LHCN-M2 (cell line): ENCODE measurements at places on chromosomes 13 and 19.
A peak's percentile ranks its signal among the peaks of the same experiment; 100 is the strongest.

- peak; percentile 64 for DNase-seq
These were observed 15.4 kb upstream of the AP1M2 start for GRCh38 chr19:10602330-10603083.

GRCh38 chr13:46492946-46493345 lies 60.0 kb upstream of the LRCH1 start:
- DNase-seq: peak; percentile 55

- peak; percentile 74 for DNase-seq
These were observed 3.7 kb upstream of the CLPTM1 start for GRCh38 chr19:44951179-44952159.

DNA sequence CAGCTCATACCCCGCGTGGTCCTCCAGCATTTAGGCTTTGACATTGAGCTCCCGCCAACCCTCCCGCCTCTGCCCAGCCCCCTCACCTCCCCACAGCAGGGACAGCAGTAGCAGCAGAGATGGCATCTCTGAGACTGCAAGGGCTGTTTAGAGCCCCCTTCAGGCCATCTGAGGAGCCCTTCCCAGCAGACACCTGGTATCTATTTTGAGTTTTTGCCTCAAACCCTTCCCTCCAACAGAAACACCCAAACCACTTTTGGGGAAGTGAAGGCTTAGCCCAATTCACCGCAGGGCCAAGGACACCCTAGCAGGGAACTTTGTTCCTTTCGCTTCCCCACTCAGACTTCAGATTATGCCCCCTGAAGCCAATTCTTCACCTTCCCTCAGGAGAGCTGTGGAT lies 6.3 kb upstream of the ZNF175 start:
- no peak for DNase-seq

- no peak for DNase-seq
These were observed 977 bp upstream of the MAB21L1 start for GRCh38 chr13:35477386-35477946.

DNA sequence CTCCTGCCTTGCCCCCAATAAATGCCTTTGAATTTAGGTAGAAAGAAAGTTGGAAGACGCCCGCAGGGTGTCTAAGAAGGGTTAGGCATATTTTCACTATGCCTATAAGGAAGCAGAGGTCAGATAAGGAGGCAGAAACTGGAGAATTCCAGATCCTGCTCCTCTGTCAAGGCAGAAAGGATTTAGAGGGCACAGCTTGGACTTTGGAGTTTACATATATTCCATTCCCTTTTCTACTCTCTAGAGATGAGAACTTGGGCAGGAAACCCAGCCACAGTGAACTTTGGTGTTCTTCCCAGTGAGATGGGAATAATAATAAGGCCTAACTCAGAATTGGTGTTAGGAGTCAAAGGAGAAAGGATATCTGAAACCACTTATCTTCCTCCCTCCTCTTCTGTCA lies 37.4 kb downstream of the CCNE1 start:
- DNase-seq: no peak

DNA sequence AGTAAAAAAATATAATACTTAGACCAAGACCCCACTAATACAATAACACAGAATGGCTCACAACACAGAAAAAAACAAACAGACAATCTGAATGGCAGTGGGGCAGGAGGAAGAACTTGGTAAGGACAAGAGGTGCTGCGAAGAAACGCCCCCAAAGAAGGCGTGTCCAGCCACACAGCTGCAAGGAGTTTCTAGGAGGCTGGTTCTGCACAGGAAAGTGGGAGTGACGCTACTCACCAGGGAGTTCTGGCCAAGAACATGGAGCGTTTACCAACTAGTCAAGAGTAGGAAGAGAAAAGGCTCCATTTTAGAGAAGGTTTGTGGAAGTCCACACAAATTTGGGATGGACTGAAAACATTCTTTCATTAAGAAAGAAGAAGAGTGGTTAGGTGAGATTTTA lies 95.3 kb upstream of the SLC15A1 start:
- DNase-seq: no peak

GRCh38 chr13:24083722-24084421 lies 76.6 kb upstream of the SPATA13 start:
- DNase-seq: no peak

- no peak for DNase-seq
These were observed 40.8 kb upstream of the CEACAM21 start for GRCh38 chr19:41535029-41535622.

GRCh38 chr13:27495551-27495950 lies 45.2 kb upstream of the MTIF3 start:
- DNase-seq: no peak

- no peak for DNase-seq
These were observed 56.2 kb upstream of the GPR183 start for GRCh38 chr13:99363391-99363790.

- DNase-seq: no peak
These were observed 122.6 kb downstream of the ATP11A start for GRCh38 chr13:112812306-112813055.

DNA sequence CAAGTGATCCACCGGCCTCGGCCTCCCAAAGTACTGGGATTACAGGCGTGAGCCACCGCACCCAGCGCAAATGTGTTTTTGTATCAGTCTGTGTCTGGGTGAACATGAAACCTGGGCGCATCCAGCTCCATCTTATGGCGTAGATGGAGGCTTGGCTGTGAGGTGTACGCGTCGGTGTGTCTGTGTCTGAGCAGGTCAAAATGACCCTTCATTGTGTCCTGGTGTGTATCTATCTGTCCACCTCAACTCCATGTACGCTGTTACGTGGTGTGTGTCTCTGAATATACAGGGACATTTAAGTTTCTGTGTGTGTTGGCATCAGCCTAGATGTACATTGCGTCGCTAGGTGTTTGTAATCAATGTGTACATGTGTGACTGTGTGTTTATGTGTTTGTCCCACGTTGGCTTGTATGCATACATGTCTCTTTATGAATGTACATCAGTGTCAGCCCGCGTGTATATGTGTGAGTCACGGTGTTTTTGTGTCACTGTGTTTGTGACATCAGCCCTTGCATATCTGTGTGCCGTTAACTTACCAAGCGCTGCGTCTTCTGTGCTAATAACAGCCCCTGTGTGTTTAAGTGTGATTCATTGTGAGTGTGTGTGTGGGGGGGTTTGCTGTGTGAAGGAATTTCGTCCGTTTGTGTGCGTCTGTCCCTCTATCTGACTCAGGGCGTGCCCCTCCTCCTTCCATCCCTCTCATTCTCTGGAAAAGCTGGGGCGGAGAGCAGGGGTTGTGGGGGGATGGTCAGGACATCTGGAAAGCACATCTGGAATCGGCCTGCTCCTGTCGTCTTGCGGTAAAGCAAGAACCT lies 6.4 kb downstream of the AXL start:
- peak; percentile 99 for DNase-seq

DNA sequence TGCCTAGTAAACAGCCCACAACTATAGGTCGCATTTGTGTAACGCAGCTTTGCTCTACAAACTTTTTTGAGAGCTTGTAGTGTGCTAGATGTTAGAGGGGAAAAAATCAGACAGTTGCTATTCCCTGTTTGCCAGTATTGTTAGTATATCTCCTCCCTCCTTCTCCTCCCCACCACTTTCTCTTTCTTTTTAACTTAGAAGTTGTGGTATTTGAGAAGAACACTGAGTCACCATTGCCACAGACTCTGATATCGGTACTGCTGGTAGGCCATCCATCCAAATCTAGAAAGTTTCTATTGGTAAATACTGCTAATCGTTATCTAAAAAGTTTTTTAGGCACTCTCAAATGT lies 666 bp downstream of the POMP start:
- DNase-seq: peak; percentile 42

DNA sequence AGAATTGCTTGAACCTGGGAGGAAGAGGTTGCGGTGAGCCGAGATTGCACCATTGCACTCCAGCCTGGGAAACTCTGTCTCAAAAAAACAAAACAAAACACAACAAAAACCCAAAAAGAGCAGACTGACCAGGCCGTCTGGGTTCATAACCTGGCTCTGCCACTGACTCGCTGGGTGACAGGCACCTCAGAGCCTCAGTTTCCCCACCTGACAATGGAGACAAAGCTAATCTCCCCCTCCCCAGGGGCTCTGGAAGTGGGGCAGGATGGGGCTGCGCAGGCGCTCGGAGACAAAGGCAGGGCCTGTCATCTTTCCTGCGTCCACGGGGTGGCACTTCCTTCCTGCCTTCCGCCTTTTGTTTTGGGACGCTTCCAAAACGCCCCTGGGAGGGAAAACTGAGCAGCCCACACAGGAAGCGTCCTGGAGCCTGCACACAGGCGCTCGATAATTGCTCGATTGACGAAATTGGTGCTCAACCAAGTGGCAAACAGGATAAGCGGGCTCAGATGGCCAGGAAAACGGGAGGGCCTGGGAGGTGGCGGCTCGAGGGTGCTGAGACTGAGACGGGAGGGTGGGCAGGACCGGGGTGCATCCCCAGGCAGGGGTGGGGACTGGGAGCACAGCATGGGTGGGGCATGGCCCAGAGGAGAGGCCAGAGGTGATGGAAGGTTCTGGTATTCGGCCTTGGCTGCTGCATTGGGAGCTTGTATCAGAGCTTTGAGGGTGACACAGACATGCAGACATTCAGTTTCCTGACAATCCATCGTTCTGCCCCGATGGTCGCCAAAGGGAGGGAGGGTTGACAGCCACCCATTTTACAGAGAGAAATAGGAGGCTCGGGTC lies 17.8 kb downstream of the SPC24 start:
- DNase-seq: peak; percentile 91

DNA sequence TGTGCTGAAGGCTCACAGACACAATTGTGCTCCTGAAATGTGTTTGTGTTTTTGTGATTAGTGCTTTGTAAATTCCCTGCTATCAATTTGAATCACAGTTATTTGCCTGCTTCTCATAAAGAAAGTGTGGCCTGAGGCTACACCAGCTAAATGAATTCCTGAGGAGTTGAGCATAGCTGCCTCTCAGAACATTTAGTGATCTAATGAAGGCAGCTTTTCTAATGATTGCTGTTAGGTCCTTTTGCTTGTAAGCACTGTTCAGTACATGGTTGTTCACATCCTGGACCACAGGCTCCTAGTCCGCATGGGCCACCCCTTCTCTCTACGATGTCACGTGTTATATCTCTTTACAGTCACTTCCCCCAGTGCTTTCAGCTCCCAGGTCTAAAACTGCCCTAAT lies 238.2 kb downstream of the B3GLCT start:
- DNase-seq: no peak

- no peak for DNase-seq
These were observed 228.5 kb downstream of the ZIC5 start for GRCh38 chr13:99743094-99743493.

DNA sequence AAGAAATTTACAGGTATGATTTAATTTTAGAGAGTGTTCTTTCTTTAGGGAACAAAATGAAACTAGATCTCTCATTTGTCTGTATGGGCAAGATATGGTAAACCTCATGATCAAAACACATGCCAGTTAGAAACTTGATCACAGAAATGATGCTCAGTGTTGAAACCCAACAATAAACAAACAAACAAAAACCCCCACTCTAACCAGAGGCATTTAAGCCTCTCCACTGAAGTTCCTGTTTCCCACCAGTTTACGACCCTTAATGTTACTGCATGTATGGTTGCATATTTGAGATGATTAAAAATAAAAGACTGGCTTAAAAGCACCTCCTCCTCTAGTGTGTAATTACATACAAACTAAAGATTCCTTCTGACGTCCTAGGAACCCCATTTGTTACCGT lies 293.3 kb upstream of the MAB21L1 start:
- peak; percentile 37 for DNase-seq

DNA sequence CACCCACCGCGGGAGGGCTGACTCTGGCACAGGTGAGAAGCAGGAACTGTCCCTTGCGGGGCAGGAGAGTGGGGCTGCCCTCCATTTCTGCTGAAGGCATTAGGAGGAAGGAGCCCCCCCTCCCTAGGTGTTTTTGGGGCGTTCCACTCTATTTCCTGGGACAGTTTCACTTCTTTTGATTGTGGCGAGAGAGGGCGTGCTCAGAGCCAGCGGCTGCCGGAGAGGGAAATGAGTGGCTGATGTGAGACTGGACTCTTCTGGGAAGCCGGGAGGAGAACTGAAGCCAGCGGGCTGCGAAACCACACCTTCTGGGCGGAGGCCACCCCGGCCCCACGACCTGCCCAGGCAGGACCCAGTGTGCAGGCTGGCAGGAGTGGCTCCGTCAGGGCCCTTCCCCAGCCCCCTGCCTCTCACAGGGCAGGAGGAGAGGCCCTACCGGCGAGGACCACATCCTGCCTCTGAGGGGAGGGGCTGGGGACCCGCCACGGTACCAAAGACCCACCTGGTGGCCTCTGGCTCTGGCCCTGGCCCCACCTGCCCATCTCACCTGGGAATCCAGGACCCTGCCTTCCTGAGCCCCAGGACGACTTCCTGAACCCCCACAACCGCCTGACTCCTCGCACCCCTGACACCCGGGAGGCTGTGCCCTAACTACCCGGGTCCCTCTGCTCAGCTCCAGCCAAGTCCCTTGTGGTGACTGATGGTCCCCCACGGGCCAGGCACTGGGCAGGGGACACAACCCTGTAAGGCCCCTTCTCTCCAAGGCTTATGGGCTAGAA lies 25.9 kb downstream of the MPND start:
- DNase-seq: no peak

DNA sequence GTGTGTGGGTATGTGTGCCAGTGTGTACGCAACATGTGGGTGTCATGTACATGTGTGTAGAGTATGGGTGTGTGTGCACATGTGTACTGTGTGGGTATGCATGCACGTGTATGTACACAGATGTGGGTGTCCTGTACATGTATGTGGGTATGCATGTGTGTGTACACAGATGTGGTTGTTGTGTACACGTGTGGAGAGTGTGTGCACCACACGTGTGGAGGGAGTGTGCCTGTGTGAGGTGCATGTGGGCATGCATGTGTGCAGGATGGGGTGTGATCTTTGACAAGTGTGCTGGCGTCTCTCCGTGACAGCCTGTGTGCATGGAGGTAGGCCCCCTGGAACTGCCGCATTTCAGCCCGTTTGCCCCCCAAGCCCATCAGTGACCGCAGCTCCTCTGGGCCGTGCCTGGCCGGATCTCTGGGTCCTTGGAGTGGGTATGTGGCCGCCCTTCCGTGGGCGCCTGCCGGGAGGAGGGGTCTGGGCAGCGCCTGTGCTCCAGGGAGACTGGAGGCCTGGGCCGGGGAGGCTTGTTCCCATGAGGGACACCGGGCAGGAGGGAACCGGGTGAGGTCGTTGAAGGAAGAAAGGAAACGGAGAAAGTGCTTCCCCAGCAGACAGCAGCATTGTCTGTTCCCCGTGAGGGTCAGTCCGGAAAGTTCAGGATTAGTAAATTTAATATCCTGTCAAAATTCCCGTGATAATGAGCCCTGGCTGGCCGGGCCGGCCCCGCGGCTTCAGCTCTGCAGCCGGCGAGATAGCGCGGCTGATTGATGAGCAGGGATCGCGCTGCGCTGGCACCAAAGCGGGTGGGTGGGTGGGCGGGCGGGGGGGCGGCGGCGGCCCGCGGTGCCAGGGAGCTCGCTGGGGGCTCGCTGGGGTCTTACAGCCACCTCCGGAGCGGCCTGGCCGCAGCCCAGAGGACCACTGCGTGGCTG lies 91.1 kb upstream of the SOX1 start:
- DNase-seq: no peak

GRCh38 chr13:35926859-35927530 lies 204.2 kb downstream of the DCLK1 start:
- peak; percentile 34 for DNase-seq

DNA sequence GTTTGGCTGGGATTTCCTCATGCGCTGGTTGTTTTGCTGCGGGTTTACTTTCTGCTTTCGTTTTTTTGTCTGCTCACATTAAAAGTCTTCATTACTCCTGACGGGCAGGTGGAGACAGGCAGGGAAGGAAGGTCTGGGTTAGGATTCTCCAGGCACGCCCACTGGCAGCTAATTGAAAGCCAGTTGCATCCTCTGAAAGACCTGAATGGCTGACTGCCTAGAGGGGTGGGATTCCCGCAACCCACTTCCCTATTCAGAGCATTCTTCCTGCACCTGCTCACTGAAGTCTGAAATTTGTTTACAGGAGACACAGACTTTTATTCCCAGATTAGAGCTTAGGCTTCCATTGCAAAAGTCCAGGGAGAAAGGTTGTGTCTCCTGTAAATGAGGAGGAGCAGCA lies 172.0 kb downstream of the UQCRFS1 start:
- no peak for DNase-seq
